ENCODE measurements at places on chromosomes 3 and 15. TPM values are rescaled to one million over a fixed set of nuclear protein-coding genes. Genes with fewer than 3 reads are reported as not detected.

GRCh38 chr3:16286161-16286560, 21.1 kb downstream of the OXNAD1 start:
- DNase-seq = no peak

Gene TTLL13
- total RNA-seq = not detected

Gene STARD5
- 3.2 TPM for total RNA-seq

DNA sequence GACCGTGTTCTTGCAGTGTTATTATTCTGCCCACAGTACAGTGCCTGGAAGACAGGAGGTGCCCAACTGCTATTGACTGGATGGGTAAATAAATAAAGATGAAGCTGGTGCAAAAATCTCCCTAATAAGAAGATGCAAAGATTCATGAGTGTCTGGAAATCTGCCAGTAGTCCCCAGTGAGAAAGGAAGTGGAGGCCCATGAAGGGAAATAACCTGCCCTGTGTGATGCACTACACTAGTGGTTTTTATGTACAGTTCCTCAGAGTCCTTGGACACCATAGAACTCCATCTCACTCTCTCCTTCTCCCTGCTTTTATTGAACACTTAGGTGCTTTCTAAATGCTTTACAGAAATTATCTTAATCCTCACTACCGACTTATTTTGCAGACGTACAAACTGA, 8.3 kb upstream of the SUCLG2 start:
- DNase-seq = no peak

Gene MED12L
- 0.12 TPM for total RNA-seq

- DNase-seq = peak; percentile 33
Observed at GRCh38 chr3:12557473-12558100, 700 bp downstream of the MKRN2 start.

- no peak for DNase-seq
Observed at GRCh38 chr15:80565398-80565797, 129.7 kb upstream of the ABHD17C start.

Gene TJP1
- 28.1 TPM for total RNA-seq

GRCh38 chr15:101014921-101015841, 96.0 kb downstream of the LRRK1 start:
- peak; percentile 67 for DNase-seq

DNA sequence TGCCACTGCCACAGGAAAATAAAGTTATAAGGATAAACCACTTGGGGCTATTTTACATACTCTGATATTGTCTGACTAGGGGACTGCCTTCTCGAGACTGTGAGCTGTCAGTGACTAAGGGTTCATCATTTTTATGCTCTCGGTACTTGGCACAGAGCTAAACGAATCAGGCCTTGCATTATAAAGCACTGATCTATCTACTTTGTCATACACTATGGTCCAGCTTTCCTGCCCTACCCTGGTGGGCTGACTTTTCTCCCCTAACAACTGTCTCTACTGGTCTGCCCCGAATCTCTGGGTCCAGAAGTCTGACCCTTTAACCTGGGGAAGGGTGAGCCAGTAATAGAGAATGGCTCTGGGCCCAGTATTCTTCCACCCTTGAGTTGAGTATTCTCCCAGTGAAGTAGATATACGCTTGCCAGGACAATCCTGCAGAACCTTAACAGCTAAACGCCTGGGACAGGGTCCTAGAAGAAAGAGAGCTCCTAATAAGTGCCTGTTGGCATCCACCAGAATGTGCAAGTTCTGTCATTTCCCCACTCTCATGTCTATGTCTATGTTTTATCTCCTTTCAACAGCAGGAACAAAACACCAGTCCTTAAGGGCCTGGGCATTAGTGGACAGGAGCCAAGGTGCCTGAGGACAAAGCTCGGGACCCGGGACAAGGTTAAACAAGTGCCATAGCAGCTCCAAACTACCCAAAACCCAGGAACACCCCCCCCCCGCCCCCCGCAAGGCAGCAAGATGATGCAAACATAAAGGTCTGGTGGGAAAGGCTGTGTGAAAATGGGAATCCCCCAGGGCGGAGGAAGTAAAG, 1.2 kb downstream of the LARP6 start:
- peak; percentile 69 for DNase-seq

GRCh38 chr3:164498917-164499316, 579.4 kb downstream of the SI start:
- no peak for DNase-seq

Measured in RPMI7951 (cell line).